ENCODE measurements at places on chromosomes 7 and 10.
A peak's percentile ranks its signal among the peaks of the same experiment; 100 is the strongest.

- no peak for DNase-seq
Measured at GRCh38 chr7:143068446-143068845, 16.3 kb downstream of the OR6V1 start.

GRCh38 chr7:48058990-48059389 lies 23.6 kb downstream of the C7orf57 start:
- DNase-seq, result no peak

DNA sequence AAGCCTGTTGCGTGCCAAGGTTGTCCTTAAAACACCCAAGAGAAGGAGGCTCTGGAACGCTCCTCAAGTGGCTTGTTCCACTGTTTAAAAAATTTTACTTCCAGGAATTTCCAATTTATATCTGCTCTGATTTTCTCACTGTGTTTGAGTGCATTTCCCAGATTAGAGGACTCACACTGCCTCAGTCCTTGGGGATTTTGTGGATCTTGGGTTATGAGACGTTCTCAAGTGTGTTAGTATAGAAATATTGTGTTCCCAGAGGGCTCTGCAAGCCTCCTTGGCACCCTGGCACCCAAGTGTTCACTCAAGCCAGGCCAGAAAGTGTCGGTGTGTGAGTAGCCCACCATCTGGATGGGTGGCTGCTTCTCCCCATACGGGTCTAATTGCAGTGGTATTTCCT lies 192.2 kb downstream of the SNX10 start:
- no peak for DNase-seq

DNA sequence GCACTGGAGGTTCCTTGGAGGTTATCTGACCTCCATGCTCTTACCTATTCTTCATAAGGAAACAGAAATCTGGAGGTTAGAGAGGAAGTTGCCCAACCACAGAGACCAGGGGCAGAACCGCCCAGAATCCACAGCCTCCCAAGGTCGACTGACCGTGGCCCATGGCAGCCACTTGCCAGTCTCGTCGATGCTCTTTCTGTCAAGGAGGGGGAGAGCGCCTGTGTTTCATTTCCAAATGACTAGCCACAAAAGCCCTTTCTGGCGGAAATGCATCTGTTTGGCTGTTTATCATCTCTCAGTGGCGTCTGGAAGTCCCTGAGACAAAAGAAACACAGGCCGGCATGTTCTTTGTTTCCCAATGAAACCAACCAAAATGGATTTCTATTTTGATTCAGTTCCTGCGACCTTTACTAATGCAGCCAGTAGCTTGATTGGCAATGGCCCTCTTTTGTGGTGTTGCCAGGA lies 2.9 kb downstream of the RAMP3 start:
- no peak for DNase-seq

DNA sequence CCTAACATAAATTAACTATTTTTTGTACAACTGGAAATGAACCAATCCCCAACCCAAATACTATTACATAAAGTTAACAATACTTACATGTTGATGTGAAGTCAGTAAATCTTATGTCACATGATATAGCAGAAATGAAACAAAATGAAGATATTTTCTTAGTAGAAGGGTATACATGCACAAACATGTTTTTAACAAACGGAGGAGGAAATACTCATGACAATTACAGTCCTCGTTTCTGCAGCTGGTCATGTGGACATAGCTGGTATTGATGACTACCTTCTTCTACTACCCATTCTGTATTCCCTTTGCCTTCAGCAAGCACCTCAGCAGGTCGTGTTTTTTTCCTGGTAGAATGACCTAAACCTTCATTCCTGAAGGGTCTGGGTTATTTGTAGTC lies 252.3 kb downstream of the HTR7 start:
- DNase-seq, result no peak

GRCh38 chr10:121624836-121625486 lies 26.7 kb upstream of the FGFR2 start:
- DNase-seq, result no peak

GRCh38 chr10:30160271-30160982 lies 101.0 kb upstream of the JCAD start:
- DNase-seq, result peak; percentile 76

GRCh38 chr10:62614389-62615157 lies 189.9 kb upstream of the ADO start:
- DNase-seq, result no peak

- DNase-seq, result no peak
Measured at GRCh38 chr10:35353805-35354204, 17.5 kb downstream of the CCNY start.

GRCh38 chr7:54857294-54857693 lies 98.3 kb upstream of the SEC61G start:
- DNase-seq, result no peak

GRCh38 chr10:110786172-110786571 lies 85.6 kb upstream of the PDCD4 start:
- DNase-seq, result no peak

DNA sequence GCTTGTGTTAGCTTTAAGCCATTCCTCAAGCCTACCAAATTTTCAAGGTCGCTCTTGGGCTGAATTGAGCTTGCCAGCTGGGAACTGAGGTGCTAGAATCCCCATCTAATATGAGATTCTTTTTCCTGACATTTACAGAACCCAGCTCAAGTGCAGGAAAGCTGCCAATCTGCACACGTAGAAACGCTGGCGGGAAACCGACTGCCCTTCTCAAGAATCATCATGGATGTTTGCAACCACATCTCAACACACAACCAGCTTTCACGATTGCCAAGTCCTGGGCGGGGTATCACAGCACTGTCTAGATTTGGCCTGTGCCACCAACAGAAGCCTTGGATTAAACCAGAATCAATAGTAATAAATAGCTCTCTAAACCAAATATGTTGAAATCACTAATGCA lies 203.7 kb downstream of the DIP2C start:
- DNase-seq, result no peak

GRCh38 chr7:2106924-2107323 lies 125.8 kb downstream of the MAD1L1 start:
- DNase-seq, result no peak

GRCh38 chr7:41655426-41655825 lies 47.5 kb downstream of the INHBA start:
- DNase-seq, result no peak

- DNase-seq, result no peak
Measured at GRCh38 chr7:107931740-107932515, 40.9 kb downstream of the DLD start.

GRCh38 chr7:113404245-113404644 lies 285.9 kb upstream of the SMIM30 start:
- DNase-seq, result peak; percentile 27

GRCh38 chr10:100120550-100120949 lies 38.9 kb upstream of the CPN1 start:
- DNase-seq, result no peak

DNA sequence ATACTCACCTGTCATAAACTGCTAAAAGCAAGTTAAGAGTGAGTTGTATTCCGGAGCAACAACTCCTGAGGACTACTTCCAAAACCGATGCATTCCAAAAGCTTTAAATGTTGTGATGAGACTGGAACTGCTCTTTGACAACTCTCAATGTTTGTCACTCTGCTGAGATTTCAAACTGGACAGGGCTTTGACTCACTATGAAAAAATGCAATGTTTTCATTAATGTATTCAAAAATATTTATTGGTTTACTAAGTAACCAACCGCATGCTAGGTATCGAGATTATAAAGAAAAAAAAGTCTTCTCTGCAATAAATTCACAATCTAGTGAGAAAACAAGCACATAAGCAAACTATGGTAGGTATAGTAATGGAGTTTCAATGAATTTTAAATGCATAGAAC lies 107.9 kb upstream of the GNAI1 start:
- DNase-seq, result no peak

DNA sequence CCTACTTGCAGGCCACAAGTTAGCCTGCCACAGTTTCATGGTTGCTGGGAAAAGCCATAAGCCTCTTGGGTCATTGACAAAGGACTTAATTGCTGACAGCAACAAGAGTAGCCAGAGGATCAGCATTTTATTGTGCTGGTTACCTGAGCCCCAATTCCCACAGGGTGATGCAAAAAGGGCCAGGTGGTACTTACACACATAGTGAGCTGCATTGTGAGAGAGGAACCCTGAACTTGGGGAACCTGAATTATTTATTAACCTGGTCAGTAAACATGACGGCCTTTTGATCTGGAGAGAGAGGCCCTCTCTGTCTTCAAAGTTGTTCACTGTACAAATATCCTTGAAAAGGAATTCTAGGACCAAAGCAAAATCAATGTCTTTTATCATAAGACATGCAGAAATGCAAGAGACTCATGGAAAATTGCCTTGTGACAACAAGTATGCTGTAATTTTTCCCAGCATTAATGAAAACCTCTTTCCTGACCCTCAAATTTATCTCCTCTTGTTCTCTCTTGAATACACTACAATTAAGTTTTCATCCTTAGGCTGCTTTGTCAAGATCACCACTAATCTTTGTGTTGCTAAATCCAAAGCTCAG lies 102.9 kb upstream of the PHYHIPL start:
- no peak for DNase-seq

DNA sequence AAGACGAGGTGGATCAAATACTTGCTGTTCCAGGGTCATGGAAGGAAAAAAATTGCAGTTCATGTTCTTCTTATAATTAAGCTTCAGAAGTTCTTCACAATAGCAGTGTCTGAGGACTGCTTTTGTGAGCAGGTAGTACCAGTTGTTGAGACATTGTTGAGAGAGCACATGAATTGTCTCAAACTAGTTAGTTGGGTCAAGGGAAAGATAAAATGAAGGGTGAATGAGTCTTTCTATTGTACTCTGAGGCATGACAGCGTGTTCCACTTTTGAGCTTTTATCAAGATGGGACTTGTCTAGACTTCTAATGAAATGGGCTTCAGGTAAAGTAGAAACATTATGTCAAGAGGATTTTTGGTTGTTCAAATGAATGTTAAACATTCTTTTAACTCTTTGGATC lies 26.0 kb downstream of the KAT6B start:
- peak; percentile 20 for DNase-seq

- DNase-seq, result no peak
Measured at GRCh38 chr10:100807241-100807951, 62.0 kb downstream of the PAX2 start.
